ENCODE measurements at places on chromosomes 6 and 20.

DNA sequence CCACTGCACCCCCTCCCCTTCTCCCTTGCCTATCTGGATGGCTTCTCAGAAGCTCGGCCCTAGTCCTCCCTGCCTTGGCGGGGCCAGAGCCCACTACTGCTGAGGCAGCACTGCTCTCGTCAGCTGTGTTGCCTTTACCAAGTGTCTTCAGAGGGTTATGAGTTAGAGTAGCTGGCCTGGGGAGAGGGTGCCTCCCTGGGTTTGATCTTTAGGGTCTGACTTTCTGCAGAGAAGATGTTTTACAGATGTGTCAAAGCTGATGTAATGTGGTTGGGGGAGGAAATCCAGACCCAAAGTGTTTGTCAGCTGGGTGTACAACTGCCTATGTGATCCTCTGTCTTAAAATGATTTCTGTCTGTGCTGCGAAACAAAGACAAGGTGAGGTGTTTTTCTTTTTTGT is 30.4 kb upstream of the PI16 start:
- DNase-seq = no peak

- no peak for DNase-seq
Observed at GRCh38 chr20:24721891-24722568, 227.0 kb upstream of the CST7 start.

DNA sequence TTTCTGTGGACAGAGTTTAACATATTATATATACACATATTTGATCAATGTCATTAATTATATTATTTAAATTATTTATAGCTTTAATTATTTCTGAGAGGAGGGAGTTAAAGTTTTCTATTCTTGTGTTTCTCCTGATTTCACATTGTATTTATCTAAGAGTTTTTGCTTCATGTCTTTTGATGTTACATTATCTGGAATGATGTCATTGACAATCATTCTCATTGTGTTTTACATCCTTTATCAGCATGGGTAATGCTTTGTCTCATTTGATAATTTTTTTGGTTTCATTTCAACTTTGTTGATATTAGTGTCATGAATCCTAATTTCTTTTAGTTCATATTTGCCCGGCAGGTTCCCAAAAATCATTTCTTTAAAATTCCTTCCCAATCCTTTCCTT is 56.7 kb upstream of the TOX2 start:
- no peak for DNase-seq

GRCh38 chr20:20741087-20742045 is 28.9 kb upstream of the RALGAPA2 start:
- no peak for DNase-seq

DNA sequence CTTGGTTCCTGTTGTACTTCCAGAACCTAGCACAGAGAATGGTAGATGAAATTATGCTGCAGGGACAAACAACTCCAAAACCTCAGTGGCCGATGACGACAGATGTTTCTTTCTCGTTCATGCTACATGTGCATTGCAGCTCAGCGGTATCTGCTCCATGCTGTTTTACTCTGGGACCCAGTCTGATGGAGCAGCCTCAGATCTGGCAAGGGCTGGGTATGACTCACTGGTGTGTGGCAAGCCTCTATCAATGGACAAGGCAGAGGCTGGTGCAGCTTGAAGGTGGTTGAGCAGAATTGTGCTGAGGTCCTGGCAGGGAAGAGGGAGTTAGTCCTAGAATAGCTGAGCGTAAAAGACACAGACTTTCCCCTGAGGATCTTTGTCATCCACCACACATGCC is 10.3 kb upstream of the BLCAP start:
- no peak for DNase-seq

DNA sequence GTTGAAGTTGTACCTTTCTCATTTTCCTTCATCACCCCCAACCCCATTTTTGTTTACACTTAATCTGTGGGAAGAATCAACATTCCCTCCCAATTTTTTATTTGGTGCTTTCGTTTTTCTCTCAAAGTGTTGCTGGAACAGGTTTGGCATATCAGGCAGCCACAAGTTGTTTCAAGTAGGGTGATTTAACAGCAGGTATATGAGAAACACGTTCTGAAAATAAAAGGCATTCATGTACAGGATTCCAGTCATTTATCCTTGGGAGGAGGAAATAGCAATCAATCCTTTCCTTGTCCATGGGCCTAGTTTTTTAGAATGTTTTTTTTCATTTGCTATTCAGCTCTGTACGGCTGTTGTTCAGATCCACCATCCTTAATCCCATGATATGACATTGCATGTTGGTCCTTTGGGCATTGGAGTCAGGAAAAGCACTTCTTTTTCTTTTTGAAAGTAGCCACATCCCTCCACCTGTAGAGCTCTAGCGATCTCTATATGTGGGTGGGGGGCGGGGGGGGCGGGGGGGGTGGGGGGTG is 120.2 kb downstream of the JARID2 start:
- no peak for DNase-seq

DNA sequence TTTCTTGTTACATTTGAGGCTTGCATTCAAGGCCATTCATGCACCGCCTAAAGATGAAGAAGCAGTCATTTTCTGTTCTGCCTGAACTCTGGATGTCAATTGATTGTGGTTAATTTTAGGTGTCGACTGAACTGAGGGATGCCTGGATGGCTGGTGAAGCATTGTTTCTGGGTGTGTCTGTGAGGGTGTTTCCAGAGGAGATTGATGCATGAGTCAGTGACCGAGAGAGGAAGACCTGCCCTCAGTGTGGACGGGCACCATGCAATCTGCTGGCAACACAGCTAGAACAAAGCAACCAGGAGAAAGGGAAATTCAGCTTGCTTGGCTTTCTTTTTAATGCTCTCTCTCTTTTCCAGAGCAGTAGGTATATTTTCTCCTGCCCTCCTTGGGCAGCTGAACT is 164.1 kb upstream of the ECI2 start:
- no peak for DNase-seq

- no peak for DNase-seq
Observed at GRCh38 chr20:33971147-33971975, 22.4 kb upstream of the RALY start.

DNA sequence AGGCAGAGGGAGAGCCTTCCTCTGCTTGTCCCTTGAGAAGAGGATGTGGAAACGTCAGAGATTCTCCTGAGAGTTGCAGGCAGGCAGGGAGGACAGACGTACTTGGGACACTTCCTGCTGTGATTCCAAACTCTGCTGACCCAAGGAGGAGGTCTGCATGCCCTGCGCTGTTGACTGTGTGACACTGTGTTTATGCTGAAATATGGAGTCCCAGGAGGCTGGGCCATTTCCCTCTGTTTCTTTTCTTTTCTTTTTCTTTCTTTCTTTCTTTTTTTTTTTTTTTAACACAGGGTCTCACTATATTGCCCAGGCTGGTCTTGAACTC is 63.5 kb upstream of the BHLHE23 start:
- DNase-seq = no peak

DNA sequence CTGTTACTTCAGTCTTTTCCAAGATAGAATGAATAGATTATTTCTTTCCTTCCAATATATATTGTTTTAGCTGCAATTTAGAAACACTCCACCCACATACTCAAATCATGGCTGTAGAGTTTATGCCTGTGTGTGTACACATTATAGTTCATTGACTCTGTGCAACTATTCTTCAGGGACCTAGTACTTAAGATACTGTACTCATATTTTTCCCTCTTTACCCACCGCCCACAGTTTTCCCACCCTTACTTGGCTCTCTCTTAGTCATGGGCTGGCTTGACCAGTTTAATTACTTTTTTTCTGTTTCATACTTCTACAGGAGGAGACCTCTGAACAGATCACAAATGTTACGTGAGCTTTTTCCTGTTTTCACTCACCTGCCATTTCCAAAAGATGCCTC is 30.4 kb downstream of the C6orf89 start:
- DNase-seq = no peak

DNA sequence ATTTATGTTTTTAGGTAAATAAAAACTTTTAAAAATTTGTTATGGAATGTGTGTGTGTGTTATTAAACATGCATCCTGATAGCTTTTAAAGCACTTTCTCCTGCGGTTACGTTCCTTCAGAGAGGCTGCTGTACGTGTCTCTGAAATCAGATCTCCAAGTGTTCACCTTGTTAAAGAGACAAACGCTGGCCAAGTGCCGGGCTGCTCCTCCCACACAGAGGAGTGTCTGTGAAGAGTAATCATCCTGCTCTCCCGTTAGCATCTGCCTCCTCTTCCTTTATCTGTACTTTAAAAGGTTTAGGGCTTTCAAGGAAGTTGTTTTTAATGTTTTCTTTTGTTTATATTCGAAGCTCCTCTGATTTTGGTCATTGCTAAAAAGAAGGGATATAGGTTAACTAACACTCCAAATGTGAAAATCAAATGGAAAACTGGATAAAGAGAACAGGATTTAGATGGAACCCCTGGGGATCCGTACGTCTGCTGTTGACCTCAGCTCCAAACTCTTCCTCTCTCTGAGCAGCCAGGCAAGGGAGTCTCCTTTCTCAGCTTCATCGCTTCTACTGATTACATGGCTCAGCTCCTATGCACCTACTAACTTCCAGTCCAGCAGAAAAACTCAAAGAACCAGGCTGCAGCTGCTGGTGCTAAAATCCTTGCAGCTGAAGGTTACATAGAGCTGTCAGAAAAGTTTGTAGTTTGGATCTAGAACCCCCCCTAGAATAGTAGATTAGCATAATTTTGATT is 20.0 kb downstream of the IRF4 start:
- no peak for DNase-seq

DNA sequence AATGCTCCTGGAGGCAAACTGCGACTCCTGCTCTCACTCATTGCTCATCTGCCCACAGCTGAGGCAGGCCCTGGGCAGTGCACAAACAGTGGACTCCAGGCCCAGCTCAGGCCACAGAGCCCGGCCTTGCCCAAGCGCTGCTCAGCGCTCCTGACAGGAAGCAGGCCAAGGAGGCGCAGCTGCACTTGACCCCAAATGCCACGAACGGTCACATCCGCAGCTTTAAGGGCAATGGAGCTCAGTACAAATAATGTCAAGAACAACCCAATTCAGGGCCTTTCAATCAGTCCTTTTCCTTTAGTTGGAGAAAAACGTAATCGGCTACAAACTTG is 33.8 kb downstream of the RRBP1 start:
- no peak for DNase-seq

DNA sequence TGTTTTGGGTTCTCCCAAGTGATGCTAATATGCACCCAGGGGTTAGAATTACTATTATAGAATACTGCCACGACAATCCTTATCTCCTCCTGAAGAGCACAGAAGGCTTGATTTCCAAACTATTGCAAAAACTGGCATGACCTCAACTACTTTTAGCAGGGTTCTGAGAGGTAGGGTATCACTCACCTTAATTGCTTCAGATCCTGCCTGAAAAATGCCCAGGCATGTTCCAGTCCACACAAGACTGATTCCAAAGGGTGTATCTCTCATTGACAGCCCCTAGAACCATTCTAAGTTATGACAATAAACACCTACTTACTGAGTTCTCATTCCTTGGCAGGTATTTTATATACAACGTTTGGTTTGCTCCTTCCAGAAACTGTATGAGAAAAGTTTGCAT is 5.0 kb upstream of the DSE start:
- DNase-seq = no peak

GRCh38 chr6:35035481-35036030 is 105.6 kb downstream of the TCP11 start:
- no peak for DNase-seq

DNA sequence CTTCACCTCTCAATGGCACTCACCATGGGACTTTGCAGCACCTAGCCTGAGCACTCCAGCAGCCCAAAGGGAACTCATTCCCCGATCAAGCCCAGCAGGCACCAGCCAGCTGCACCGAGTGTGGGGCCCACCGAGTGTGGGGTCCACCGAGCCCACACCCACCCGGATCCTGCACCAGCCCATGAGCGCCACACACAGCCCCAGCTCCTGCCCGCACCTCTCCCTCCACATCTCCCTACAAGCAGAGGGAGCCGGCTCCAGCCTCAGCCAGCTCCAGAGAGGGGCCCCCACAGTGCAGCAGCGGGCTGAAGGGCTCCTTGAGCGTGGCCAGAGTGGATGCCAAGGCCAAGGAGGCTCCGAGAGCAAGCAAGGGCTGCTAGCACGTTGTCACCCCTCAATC is 1182.4 kb downstream of the HACE1 start:
- no peak for DNase-seq

DNA sequence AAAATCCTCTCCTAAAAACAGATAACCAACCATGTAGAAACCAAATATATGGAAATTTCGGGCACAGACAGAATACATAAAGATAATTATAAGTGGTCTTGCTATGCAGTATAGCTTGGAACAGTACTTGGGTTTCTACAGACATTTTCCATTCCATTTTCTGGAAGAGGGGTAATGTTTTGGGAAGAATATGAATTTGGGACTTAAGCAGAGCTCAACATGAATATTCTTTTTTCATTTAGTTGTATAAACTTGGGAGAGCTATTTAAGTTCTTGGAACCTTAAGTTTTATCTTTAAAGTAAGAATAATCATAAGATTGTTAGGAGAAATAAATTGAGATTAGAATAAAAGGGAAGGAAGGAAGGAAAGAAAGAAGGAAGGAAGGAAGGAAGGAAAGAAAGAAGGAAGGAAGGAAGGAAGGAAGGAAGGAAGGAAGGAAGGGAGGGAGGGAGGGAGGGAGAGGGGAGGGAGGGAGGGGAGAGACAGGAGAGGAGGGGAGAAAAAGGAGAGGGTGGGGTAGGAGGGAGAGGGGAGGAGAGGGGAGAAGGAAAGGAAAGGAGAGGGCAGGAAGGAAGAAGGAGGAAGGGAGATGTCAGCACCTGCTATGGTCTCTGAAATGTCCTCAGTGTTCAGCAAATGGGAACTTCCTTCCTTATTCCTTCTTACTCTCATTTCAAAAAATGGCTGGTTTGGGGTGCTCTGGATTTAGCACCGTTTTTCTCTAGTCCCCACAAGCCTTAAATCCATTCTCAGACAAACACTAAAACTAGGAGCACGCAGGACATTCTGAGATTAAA is 248.3 kb downstream of the LY86 start:
- no peak for DNase-seq

DNA sequence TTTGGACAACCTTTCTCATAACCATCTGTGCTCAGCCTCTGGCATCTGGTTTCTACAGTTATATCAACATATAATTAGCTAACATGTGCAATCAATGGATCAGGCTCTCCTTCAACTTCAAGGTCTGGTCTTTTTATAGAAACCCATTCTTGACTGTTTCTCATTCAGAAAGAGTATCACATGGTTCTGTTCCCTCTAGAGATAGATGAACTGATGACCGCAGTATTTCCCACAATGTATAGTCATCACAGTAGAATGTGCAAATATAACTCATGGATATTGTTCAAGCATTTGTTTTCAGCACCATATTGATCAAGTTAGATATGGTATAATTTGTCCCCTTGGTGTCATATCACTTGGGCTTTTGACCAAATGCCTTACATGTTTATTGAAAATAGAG is 656.2 kb downstream of the FRK start:
- no peak for DNase-seq

- no peak for DNase-seq
Observed at GRCh38 chr6:11644601-11645000, 107.1 kb downstream of the TMEM170B start.

GRCh38 chr20:37804584-37805566 is 98.1 kb upstream of the VSTM2L start:
- peak; percentile 51 for DNase-seq

GRCh38 chr20:43831481-43832065 is 83.1 kb upstream of the TOX2 start:
- DNase-seq = no peak

- no peak for DNase-seq
Observed at GRCh38 chr6:127515234-127515793, 3.8 kb downstream of the MTCL3 start.

All from KG1 (cell line).